Kidney epithelial cell (primary cell): ENCODE measurements at places on chromosomes 7 and 10.

- DNase-seq, result no peak
Measured at GRCh38 chr7:98200364-98200763, 10.9 kb upstream of the BHLHA15 start.

DNA sequence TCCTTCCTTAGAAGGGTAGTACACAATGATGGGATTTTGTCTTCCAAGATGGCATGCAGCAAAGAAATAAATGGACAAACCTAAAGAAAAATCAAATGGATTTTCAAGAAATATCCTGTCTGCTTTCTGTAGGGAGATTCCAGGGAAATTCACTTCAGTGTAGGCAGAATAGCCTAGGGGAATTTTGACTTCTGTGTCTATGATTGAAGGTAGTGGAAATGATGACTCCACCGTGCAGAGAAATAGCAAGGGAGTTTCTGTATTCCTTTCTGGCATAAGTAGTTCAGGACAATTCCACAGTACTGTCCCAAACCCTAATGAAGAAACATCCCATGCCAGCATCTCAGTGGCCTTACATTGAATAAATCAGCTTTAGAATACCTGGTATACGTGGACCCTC lies 9.5 kb downstream of the ATOH7 start:
- no peak for DNase-seq

- DNase-seq, result no peak
Measured at GRCh38 chr10:54985732-54986131, 184.7 kb upstream of the PCDH15 start.

DNA sequence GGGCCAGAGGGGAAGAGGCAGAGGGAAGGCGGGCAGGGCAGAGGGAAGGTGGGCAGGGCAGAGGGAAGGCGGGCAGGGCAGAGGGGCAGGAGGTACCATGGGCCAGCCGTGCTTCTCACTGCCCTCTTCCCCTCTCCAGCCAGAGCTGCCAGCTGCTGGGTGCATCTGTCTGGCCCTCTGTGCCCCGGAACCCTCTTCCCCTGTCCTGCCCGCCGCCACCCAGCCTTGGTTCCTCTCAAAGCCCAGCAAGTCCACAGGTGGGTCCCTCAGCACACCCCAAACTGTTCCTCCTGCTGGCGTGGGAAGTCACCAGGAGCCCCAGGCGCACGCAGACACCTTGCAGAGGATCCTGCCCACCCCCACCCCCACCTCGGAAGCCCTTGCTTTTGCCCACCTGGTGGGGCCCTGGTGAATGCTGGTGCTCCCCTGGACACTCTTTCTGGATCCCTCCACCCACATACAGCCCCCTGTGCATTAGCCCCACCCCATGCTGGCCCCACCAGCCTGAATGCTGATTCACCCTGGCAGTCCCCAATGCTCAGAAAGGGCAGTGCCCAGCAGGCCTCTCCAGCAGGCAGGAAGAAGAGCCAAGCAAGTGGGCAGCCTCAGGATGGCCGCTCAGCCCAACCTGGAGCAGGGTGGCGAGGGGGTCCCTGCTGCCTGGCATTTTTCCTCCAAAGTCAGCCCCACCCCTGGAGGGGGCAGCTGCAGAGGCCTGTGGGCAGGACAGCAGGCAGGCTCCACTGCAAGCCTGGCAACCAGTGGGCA lies 1.9 kb upstream of the PWWP2B start:
- no peak for DNase-seq

- no peak for DNase-seq
Measured at GRCh38 chr10:44913350-44914081, 2.4 kb downstream of the TMEM72 start.

- no peak for DNase-seq
Measured at GRCh38 chr7:31307972-31308371, 32.6 kb downstream of the NEUROD6 start.

DNA sequence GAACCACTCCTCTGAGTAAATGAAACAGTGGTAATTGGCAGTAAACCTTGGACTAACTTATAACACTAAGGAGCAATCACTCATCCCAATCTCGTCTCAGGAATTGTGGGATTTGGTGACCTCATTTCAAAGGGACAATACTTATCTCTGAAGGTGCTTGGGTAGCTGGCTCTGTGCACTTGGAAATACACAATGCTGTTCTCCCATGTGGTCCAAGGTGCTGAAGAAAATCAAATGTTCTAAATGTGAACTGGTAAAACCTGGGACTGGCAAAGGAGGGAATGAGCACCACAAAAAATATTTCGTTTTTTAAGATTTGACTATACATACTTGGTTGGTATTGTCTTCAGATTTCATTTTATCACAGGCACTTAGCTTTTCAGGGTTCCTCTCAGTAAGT lies 1193.0 kb downstream of the SORCS1 start:
- DNase-seq, result no peak

- DNase-seq, result no peak
Measured at GRCh38 chr7:127652333-127653248, 597 bp downstream of the SND1 start.

DNA sequence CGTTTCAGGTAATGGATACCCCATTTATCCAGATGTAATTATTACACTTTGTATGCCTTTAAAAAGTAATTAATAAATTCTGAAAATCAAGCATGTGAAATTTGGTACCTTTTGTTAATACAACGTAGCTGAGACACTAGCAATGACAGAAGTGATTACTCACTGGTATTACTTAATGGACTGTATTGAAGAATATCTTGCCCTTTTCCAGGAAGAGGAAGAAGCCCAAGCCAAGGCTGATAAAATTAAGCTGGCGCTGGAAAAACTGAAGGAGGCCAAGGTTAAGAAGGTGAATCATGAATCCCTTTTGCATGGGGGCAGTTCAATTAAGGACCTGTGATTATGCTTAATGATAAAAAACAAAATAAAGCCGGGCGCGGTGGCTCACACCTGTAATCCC lies 64.8 kb downstream of the APBB1IP start:
- DNase-seq, result no peak

DNA sequence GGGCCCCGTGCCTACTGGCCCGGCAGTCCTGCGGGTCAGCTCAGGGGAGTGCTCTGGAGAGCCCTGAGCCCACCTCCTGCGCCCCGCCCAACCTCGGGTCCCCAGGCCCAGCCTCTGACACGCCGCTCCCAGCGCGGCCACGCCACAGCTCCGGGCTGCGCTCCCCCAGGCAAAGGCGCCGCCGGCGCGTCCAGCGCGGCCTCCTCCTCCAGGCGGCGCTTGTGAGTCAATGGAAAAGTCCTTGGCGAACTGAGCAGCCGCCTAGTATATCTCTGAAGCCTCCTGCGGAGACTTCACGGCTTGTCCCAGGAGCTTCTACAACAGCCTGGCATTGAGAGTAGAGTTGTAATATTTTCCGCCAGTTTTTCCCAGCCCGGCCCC lies 29.5 kb upstream of the BMS1 start:
- DNase-seq, result peak; percentile 7

DNA sequence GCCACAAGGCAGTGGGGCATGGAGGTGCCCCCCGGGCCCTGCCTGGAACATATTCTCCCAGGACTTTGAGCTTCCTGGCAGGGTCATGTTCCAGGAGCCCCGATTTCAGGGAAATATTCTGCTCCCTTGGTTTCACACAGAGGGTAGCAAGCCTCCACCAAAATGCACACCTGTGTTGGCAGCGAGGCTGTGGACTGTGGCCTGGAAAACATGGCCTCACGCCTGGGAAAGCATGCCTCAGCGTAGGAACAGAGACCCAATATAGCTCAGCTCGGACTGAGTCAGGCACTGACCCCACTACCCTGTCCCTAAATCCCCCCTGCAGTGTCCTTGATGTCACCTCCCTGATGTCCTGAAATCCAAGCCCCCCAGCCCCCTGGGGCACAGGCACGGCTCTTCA lies 92.0 kb downstream of the KCNMA1 start:
- DNase-seq, result no peak

GRCh38 chr7:17304926-17305325 lies 6.5 kb downstream of the AHR start:
- peak; percentile 69 for DNase-seq

- DNase-seq, result no peak
Measured at GRCh38 chr7:140591180-140591902, 49.3 kb downstream of the DENND2A start.

DNA sequence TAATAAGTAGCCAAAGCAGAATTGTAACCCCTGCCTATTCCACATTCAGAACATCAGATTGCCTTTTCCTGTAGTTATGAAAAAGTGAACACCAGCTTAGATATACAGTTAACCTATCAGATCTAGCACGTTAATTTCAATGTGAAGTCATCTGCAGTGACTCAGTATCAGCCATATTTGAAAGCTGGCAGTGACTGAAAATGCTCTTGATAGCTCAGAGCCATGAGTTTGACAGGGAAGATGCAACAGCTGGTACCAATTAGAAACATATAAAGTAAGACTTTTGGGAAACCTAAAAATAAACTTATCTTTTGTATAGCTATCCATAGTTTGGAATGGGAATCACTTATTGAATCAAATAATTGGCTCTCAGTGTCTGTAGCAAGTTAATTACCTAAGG lies 284.1 kb upstream of the NPSR1 start:
- no peak for DNase-seq

DNA sequence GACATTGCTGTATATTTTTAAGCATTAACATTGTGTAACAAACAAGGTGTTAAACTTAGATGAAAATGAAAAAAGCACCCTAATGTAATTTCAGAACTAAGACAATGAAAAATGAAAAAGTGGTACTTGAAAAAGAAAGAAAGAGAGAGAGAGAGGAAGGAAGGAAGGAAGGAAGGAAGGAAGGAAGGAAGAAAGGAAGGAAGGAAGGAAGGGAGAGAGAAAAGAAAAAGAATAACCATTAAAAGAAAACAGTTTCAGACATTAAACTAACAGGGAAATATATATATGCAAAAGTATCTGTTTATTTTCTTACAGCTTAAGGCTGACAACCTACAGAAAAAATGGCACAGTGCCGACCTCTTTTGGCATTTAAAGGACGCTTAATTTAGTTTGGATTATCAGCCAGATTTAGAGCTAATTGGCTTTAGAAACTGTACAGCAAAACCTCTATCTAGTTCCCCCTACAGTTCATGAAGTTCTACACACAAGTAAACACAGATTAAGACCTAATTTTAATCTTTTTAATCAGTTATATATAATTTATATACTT lies 13.8 kb downstream of the MTERF1 start:
- no peak for DNase-seq

DNA sequence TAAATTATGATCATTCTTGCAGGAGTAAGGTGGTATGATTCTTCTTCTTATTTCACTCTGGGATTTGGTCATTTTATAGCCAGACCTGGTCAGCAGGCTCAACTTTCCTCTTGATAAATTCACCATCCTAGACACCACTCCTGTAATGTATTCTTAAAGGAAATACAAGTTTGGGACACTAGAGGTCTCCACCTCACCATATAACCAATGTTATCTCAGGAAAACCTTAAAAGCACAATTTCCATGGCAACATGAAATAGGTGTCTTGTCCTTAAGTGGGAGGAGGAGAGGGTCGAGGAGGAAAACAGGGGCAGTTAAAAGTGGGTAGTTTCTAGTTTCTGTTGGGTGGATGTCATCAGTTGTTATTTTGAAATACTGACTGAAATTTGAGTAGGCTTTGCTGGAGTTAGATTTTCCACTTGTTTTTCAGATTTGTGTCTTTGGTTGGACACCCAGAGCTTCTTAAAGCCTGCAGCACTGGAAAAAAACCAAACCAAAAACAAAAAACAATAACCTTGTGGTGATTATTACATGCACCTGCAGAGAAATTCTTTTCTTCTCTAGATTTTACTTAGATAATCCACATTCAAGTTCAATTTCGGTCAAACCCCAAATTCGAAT lies 163.1 kb downstream of the PRKCQ start:
- DNase-seq, result no peak

DNA sequence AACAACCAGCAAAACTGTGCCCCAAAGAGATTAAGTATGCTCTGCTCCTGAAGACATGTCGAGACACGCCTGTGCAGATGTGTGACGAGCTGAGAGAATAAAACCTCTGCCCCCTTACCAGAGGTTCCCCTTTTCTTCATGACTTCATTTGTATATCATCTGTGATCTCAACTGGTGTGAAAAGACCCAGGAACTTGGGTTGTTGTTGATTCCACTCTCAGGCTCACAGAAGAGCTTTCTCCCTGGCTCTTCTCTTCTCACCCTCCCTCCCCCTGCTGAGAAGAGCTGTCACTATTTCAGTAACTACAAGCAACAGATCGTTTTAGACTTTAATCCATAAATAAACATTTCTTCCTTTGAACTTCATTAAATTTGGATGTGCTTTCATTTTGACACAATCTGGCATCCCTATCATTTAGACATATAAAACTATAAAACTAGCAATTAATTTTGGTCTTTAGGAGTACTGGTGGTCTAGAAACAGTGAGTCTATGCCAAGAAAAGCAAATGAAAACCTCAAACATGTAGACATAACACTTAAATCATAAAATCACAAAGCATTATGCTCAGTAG lies 179.3 kb upstream of the FZD8 start:
- no peak for DNase-seq

GRCh38 chr10:6741541-6741941 lies 161.5 kb upstream of the PRKCQ start:
- no peak for DNase-seq

- DNase-seq, result no peak
Measured at GRCh38 chr10:113613427-113613826, 50.4 kb downstream of the NRAP start.

DNA sequence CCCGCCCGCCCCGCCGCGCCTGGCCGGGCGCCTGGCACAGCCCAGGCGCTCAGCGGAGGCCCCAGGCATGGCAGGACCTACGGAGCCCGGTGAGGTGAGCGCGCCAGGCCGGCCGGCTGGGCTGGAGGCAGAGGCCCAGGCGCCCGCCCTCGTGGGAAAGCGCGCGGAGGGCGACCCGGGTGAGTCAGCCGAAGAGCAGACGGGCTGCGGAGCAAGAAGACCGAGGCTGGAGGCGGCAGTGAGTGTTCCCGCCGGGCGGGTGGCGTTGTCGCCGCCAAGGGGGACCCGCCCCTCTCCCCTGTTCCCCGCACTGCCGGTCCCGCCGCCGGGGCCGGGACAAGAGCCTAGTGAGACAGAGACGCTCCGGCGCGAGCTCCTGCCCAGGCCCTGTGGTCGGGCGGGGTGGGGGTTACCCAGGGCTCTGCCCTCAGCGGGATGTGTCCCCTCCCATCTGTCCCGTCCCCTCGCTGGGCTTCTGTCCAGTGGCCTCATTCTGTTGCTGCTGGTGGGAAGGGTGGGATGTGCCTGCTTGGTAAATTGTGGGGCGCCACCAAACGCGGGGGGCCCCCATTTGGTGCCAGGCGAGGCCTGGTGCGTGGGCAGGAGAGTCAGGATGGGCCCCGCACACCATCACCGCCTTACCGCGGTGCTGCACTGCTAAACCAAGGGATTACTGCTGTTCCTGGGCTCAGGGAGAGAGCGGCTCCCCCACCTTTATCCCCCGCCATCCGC lies 17.0 kb upstream of the NODAL start:
- peak; percentile 31 for DNase-seq

- DNase-seq, result no peak
Measured at GRCh38 chr10:97744405-97745035, 7.6 kb downstream of the ZFYVE27 start.
